ENCODE measurements at places on chromosomes 3 and 15.

GRCh38 chr3:30146978-30147377 is 459.4 kb upstream of the TGFBR2 start:
- DNase-seq, result no peak

- no peak for DNase-seq
Observed at GRCh38 chr3:140152851-140153639, 218.1 kb downstream of the CLSTN2 start.

DNA sequence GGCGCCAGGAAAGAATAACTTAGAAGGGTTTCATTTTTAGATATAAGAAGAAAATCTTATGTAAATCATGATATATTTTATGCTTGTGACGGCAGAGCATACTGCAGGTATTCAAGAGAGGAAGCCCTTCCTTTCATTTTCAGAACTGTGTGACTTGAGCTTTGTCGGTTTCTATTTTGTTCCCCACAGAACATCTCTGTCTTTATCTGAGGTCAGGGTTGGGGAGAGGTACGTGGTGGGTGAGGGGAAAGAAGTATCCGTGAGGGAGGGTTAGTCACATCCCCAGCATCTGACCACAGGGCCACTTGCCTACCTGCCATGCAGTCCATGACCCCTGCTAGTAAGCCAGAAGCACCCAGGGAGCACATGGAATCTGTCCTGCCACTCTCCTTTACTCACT is 126.5 kb downstream of the DGKG start:
- peak; percentile 64 for DNase-seq

DNA sequence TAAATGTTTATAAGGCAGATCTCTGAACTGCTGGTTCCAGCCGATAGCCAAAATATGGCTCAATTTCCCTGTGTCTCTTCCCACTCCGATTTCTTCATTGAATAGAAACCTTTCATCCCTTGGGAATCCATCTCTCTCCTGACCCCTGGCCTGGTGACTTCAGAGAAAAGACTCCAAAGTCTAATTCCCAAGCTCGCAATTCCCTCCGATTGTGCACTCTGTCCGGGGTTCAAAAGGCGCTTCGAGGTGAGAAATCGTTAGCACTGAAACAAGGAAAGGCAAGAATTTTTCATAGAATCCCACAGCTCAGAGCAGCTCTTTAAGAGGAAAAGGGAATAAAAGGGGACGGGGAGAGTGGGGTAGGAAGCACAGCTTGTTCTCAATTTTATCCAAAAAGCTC is 18.4 kb upstream of the RAD18 start:
- DNase-seq, result no peak

GRCh38 chr15:30038667-30039523 is 43.9 kb upstream of the GOLGA8J start:
- DNase-seq, result no peak
